ENCODE measurements at places on chromosomes 11 and 22. TPM values are rescaled to one million over a fixed set of nuclear protein-coding genes. Genes with fewer than 3 reads are reported as not detected.

Gene MGAT3
- total RNA-seq: 11.0 TPM

Gene IL10RA
- 18.3 TPM for total RNA-seq

Gene CLMP
- 107 TPM for total RNA-seq

GRCh38 chr11:41309111-41309522 lies 150.3 kb downstream of the LRRC4C start:
- no peak for DNase-seq

DNA sequence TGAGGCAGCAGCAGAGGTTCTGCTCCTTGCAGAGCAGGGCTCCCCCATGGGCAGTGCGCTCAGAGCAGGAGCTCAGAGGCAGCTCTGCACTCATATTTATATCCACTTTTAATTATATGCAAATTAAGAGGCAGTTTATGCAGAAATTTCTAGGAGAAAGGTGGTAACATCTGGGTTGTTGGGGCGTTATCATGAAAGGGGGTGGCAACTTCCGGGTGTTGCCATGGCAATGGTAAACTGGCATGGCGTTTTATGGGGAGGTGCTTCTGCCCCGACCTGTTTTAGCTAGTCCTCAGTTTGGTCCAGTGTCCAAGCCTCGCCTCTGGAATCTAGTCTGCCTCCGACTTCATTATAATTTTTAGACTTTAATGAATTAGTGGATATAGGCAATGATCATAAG lies 1191.7 kb downstream of the TBC1D22A start:
- DNase-seq: no peak

Gene RCOR2
- 4.8 TPM for total RNA-seq

Gene GVQW3
- 3.7 TPM for total RNA-seq

Gene TMPRSS5
- 1.8 TPM for total RNA-seq

GRCh38 chr11:36744375-36745168 lies 146.5 kb upstream of the RAG2 start:
- peak; percentile 88 for DNase-seq

GRCh38 chr11:82995754-82996398 lies 75.8 kb downstream of the RAB30 start:
- DNase-seq: no peak

Gene ENTHD1
- total RNA-seq: 0.12 TPM

Gene NCF4
- total RNA-seq: 42.4 TPM

Gene CARD18
- total RNA-seq: not detected

DNA sequence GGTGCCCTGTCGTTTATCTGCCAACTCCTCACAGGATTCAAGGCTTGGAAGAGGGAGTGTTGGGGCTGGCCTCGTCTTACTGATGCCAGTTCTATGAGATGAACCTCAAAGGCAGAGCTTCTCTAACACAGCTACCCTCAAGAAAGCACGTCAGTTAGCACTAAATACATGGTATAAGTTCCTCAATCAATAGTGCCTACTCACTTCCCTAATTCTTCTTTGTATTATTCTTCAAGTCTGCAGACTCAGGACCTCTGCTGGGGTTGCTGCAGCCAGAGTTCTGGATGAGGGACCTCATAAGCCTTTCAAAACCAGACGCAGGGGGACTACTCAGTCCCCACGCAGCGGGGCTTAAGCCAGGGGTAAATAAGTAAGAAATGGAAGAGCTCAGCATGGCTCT lies 118.3 kb downstream of the VPREB1 start:
- no peak for DNase-seq

DNA sequence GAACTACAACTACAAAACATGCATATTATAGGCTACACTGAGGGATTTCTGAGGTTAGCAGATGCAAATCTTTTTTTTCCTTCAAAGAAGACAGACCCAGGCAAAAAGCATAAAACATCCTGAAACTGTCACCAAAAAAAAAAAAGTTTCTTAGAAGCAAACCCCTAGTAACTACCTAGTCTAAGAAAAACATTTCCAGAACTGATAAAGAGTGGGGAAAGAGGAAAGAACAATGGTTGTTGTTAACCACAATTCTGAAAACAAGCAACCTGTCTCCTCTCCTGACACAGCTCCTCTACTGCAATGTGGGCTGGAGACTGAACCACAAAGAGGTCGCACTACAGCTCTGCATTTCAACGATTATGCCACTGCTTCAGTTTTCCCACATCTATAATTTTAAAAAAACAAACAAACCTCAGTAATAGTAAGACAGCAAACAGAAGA lies 15.0 kb downstream of the DENND5A start:
- DNase-seq: no peak

- DNase-seq: no peak
Measured at GRCh38 chr22:50046019-50046415, 12.1 kb downstream of the TTLL8 start.

GRCh38 chr11:1820463-1821325 lies 14.1 kb upstream of the SYT8 start:
- DNase-seq: no peak

GRCh38 chr11:61106894-61107470 lies 4.7 kb downstream of the CD5 start:
- DNase-seq: no peak

DNA sequence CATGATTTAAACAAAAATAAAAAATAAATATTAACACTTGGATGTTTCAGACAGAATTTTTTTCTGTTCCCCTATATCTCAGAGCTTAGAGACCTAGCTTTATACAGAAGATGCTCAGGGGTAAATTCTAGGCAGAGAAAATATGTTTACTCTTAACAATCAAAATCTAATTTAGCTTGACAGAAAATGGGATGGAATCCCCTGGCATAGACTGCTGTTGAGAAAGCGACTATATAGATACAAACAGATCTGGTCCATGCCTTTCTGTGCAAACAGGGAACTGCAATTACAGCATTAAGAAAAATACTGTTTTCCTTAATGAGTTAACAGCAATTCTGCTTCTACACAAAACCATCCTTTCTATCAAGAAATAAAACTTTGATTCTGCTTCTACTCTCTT lies 14.6 kb downstream of the SIAE start:
- DNase-seq: no peak

Gene ZNF280A
- total RNA-seq: not detected

DNA sequence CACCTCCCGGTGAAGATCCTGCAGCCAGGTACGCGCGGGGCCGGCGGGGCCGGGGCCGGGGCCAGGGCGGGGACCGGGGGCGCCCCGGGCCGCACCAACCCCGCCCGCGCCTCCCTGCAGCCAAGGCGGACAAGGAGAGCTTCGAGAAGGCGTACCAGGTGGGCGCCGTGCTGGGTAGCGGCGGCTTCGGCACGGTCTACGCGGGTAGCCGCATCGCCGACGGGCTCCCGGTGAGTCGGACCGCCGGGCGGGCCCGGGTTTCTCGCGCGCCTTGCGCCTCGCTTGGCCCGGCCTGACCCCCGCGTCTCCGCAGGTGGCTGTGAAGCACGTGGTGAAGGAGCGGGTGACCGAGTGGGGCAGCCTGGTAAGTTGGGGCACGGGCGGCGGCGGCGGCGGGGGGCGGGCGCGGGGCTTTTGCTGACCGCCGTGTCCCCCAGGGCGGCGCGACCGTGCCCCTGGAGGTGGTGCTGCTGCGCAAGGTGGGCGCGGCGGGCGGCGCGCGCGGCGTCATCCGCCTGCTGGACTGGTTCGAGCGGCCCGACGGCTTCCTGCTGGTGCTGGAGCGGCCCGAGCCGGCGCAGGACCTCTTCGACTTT lies 531 bp downstream of the PIM3 start:
- DNase-seq: peak; percentile 69

DNA sequence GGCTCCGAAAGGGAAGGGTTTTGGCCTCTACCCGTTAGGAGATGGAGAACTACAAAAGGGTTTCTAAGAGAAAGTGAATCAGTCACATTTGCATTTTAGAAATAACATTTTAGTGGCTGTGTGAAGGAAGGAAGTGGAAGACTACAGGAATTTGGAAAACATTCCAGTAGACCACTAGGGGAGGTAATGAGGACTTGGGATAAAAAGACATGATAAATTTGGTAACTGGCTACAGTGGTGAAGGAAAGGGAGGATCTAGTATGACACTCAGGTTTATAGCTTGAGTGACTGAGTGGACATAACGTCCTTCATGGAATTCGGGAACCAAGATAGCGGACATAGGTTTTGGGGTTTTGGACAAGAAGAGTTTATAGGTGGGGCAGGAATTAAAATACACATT lies 7.0 kb upstream of the RRM1 start:
- DNase-seq: no peak

Gene NRIP3
- 1.9 TPM for total RNA-seq

DNA sequence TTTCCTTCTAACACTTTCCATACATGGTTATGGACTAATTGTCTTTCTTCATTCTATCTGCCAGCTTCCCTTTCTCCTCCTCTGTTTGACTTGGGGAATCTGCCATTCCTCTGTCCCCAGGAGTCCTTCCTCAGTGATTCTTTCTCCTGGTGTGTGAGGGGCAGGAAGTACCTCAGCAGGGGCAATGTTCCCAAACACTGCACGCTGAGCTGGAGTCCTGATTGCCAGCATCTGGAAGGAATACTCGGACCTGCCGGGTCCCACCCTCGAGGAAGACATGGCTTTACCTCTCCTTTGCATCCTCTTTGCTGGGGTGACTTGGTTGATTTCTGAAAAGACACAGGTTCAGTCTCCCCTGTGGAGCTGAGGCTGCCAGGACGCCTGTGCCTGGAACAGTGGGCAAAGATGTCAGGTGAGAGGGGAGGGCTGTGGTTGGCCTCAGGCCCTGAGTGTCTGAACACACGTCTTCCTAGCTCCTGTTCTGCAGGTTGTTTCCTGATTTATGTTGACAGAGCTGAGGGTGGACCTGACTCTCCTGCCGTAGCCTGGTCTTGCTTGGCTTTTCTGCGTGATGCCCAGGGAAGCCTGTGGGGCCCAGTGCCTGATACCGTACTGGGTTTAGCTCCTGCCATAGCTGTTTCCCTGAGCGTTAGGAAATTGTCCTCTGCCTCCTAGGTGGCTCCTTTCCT lies 4.3 kb downstream of the COX8A start:
- DNase-seq: no peak

GRCh38 chr22:46542011-46542985 lies 4.9 kb upstream of the CELSR1 start:
- peak; percentile 83 for DNase-seq
